Activated CD8-positive, alpha-beta memory T cell treated with anti-CD3 and anti-CD28 coated beads, Interleukin-2, amount 50 U/mL, for 48 hours (primary cell): ENCODE measurements at places on chromosomes 4 and X.

- no peak for DNase-seq
Observed at GRCh38 chrX:19065535-19065934, 56.7 kb downstream of the ADGRG2 start.

- no peak for DNase-seq
Observed at GRCh38 chrX:68365341-68365740, 68.0 kb downstream of the OPHN1 start.

- DNase-seq = no peak
Observed at GRCh38 chr4:146550161-146550560, 28.4 kb upstream of the SLC10A7 start.

GRCh38 chr4:55729351-55730279, 90.0 kb upstream of the EXOC1L start:
- DNase-seq = no peak

GRCh38 chrX:57674861-57675260, 5.2 kb downstream of the NLRP2B start:
- DNase-seq = no peak
